ENCODE measurements at places on chromosomes 1 and 21.

DNA sequence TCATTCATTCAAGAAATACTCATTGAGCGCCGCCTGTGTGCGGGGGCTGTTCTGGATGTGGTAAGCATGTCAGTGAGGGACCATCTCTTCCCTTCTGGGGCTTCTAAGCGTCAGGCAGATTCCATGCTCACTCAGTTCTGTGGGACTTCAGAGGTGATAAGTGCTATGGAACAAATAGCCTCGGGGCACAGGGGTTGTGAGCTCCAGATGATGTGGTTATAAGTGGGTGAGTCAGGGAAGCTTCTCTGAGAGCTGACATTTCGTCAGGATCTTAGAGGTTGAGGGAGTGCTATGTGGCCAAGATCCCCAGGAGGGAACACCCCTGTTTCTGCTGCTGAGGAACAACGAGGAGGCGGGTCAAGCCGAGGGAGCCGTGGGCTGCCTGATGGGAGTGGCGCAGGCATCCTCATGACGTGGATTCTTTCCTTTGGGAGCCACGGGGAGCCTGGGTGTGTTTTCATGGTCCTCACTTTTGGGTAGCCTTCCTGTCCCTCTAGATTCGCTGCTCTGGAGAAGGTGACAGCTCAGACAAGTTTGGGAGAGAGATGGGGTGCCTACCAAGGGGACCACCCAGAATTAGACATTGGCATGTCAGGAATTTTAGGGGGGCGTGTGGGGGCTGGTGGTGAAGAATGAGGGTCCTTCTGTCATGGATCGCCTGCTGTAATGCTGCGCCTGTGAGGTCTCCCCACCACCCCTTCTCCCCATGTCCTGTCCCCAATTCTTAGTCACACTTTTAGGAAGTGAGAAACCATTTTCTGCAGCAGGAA, 38.5 kb downstream of the HUNK start:
- DNase-seq: no peak

- DNase-seq: no peak
Observed at GRCh38 chr1:22930240-22930912, 42.3 kb downstream of the LACTBL1 start.

GRCh38 chr1:147840909-147841308, 61.7 kb upstream of the GJA8 start:
- no peak for DNase-seq

GRCh38 chr1:96820107-96820506, 98.5 kb downstream of the PTBP2 start:
- no peak for DNase-seq

GRCh38 chr1:2896824-2897223, 95.3 kb upstream of the TTC34 start:
- no peak for DNase-seq

DNA sequence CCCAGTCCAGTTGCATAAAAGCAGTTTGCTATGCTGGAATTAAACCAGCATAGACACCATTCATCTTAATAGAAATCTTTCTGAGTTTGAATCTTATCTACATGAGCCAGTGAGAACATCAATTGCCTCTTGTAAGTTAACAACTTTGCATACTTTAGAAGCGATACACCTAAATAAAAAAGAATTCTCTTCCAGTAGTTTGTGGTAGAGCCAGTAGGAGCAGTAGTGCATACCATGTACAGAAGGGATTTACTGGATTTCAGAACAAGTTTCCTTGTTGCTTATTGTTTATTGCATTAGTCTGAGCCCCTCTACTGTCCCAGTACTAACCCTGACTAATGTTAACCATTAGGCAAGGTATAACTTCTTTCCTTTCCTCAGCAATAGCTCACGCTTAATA, 313.1 kb downstream of the TGFB2 start:
- DNase-seq: no peak

- DNase-seq: no peak
Observed at GRCh38 chr21:45831991-45832740, 149.4 kb upstream of the COL6A1 start.

GRCh38 chr1:243726806-243727502, 123.1 kb downstream of the AKT3 start:
- no peak for DNase-seq

DNA sequence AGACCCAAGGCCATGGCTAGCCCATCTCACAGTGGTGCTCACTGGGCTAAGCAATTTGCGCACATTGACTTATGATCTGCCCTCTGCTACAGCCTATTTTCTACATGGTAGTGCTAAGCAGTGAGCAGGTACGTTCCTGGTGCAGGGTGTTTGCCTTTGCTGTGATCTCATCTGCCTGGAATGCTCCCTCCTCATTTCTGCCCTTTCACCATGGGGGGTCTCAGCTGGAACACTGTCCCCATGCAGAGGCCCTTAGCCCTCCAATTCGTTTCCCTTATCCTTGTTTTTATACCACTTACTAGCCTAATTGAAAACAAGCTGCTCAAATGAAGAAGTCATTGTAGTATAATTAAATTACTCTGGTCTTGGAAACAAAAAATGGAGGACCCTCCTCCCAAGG, 2.0 kb upstream of the B3GALT5 start:
- peak; percentile 76 for DNase-seq

DNA sequence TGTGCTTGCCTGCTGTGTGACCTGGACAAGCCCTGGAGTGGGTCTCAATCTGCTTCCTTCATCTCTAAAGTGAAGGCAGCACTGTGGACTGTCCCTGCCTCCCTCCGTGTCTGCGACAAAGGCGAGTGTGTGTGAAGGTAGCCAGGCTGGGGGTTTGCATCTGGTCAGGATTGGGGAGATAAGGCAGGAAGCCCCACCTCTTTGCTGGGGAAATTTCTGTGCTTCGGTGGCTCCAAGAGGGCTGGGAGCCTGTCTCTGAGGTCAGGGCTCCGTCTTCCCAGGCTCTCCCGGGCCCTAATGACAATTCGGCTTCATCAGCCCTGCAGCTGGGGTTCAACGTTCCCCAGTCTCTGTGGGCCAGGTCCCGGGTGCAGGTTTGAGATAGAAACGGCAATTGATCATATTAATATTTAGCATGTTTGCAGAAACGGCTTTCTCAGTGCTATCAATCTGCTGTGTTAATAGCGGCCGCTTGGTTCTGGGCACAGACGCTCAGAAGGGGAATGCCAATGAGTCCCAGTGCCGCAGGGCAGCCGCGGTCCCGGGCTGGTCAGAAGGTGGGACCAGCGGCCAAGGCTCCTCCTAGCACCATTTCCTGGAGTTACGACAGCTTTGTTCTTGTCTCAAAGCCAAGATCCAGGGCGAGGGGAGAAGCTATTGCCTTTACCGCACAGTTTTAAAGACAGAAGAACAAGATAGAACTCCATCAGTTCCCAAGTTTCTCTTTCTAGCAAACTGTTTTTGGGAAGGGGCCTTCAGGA, 105.7 kb downstream of the PRDM16 start:
- no peak for DNase-seq

Measured in LoVo (cell line).